Activated naive CD8-positive, alpha-beta T cell treated with anti-CD3 and anti-CD28 coated beads, Interleukin-2, amount 50 U/mL, for 16 hours (primary cell): ENCODE measurements at places on chromosomes 4 and X.

DNA sequence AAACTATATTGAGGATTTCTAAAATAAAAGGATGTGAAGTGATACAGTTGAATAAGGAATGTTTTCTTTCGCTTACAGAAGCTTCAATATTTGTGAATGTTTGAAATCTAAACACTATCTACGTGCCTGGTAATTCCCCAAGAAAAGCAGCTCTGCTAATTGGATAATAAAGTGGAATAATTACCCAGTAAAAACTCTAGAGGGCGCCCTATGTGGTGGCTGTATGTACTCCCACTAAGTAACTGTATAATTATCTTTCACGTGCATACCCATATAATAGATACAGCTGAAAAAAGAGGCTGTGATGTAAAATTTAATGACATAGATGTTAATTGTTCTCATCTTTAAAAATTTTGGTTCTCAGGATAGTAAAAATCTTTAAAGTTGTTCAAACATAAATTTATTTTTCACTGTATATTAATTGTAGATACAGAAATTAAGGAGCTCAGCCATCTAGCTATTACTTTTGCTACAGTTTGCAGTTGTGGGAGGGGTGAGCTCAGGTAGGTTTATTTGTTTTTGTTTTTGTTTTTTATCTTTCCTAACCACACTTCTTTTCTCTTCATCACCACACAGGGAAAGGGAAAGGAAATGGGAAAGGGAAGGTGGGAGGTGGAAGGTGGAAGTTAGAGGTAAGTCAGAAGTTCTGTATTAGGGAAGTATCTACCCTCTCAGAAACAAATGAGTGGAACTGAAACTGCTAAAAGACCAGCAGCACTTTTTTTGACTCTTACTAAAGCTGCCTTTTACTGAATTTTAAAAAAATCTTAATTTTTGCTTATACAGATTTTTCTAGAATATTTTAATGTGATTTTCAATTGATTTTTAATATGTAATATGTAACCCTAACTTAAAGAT is 151.7 kb upstream of the RPS6KA6 start:
- DNase-seq, result no peak

DNA sequence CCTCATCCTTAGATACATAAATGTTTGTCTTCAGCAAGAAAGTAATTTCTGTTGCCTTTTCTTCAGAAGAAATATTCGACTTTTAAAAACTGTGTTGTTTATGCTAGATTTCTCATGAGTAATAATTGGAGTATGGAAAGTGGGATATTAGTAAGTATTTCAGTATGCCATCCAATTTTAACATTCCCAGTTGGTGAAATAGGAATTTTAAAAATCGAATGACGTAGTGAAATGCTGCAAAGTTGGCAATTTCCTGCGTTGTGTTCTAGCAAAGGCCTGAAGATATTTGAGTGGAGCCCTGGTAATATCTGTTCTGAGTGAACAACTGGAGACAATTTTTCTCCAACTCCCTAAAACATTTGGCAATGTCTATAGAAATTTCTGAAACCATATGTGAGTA is 190.1 kb downstream of the ZNF330 start:
- DNase-seq, result no peak

DNA sequence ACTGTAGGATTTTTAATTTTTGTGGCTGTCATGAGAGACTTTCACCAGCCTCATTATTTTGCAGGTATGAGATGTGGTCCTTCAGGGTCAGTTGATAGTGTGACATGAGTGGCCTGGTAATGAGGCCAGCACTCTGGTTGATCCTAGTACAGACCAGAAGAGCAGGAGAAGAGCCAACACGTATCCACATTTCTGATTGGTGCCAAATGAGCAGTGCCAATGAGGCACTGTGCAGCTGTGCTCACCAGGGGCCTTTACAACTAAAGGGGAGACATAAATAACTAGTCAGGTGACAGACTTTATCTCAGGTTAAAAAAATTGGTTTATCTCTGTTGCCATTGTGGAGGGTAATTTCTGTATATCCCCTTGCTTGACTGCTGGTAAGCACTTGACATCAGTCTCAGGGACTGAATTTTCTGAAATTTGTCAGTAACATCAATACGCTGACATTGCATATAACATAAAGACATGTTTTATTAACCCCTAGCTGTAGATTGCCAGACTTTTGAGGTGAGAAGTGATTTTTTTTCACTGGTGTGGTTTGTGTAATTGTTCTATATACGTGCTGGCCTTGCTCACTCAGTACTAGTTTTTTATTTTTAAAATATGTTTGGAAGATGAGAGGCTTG is 101.2 kb downstream of the AFF1 start:
- no peak for DNase-seq

GRCh38 chr4:71689822-71690221 is 94.1 kb downstream of the GC start:
- no peak for DNase-seq

- no peak for DNase-seq
Observed at GRCh38 chrX:19839770-19840254, 47.6 kb downstream of the SH3KBP1 start.

DNA sequence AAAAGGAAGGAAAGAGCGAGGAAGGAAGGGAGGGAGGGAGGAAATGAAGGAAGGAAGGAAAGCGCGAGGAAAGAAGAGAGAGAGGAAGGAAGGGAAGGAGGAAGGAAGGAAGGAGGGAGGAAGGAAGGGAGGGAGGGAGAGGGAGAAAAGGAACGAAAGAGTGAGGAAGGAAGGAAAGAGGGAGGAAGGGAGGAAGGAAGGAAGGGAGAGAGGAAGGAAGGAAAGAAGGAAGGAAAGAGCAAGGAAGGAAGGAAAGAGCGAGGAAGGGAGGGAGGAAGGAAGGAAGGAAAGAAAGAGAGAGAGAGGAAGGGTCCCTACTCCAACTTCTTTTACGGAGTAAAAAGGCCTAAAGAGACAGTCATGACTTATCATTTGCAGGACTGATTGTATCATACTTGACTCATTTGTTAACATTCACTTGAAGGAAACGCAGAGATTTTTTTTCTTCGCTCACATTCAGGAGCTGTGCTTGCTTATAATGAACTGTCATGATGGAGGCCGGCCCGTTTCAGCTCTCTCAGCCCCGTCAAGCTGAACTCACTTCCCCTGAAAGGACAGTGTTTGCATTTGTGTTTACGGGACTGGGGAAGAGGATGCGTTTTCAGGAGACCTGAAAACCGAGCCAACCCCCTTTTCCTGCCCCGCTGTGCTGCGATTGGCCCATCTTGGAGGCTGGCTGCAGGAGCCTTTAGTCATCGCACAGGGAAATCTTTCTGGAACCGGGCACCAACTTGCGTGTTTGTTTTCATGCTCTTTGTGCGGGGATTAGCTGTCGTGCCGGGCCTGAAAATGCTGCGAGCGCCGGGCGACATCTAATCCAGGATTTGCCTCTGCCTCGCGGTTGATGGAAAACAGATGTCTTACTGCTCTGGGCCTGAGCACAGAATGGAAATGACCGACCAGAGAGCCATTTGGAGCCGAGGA is 17.8 kb downstream of the TRIM2 start:
- DNase-seq, result no peak

DNA sequence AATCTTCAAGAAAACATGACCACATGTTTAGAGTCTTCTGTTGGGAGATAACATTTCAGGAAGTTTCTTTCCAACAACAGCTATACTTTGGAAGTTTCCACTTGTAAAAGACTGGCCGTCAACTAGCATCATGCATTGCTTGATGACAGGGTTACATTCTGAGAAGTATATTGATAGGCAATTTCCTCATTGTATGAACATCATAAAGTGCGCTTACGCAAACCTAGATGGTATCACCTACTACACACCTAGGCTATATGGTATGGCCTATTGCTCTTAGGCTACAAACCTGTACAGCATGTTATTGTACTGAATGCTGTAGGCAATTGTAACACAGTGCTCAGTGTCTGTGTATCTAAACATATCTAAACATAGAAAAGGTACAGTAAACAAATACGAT is 25.4 kb upstream of the CD40LG start:
- DNase-seq, result no peak

GRCh38 chr4:83362492-83363329 is 28.1 kb upstream of the HPSE start:
- DNase-seq, result no peak

DNA sequence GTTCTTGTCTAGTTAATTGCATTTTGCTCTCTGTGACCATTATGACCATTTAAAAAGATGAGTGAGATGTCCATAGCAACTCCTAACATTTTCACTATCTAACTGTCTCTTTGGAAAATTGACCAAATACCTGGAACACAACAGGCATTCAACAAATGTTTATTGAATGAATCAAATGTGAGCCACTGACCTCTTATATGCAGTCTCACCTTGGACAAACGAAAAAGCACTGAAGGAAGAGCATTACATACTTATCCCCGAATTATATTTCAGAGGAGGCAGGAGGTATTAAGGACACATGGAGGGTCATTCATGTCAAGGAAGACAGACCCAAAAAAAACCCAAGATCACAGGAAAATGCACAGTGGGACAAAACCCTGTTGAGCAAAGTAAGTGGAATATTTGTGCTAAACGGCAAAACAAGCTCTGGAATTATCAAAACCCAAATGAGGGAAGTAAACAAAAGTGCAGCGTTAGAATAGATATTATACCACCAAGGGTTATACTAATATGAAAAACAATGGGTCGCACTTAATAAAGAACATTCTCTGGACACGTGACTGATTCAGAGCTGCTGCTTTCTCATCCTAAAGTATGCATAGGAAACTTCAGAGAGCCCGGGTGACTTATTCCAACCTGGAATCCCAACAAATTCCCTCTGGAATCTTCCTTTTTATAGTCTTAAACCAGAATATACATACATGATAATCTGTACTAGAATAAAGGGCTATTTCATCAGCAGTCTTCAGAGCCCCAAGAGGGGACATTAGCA is 131.9 kb downstream of the AMELX start:
- no peak for DNase-seq

DNA sequence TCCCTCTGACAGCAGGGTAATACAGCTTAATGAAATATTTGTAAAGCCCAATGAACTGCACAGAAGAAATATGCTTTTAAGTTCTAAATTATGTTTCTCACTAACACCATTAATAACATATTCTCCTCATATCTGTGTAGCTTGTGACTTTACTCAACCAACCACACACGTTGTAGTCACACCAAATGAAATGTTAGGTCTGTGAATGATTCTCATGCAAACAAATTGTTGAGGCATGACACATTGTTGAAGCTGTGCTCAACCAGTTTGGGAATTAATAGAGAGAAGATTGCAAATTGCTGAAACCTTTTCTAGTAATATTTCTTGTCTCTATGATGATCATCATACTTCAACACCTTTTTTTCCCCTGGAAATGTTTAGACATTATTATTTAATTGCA is 645.9 kb downstream of the PCDH7 start:
- DNase-seq, result no peak

GRCh38 chr4:147969573-147970385 is 237.9 kb downstream of the ARHGAP10 start:
- DNase-seq, result no peak

GRCh38 chrX:16807976-16808542 is 21.8 kb downstream of the TXLNG start:
- no peak for DNase-seq

DNA sequence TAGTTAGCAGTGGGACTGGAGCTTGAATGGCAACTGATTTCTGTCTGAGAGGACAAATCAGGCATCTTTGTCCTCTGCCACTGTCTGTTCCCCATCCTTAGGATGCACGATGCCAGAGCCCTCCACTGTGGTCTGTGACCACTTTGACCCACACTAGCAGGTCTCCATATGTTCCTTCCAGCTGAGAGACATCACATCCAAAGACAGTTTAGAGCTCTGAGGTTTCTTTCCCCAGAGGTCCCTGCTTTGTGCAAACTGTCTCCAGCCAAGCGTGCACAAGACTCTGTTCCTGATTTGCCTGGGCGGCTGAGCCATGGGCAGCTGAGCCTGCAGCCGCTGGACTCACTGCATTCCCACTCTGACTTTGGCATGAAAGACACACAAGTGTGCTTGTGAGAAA is 98.0 kb downstream of the PTTG2 start:
- no peak for DNase-seq

DNA sequence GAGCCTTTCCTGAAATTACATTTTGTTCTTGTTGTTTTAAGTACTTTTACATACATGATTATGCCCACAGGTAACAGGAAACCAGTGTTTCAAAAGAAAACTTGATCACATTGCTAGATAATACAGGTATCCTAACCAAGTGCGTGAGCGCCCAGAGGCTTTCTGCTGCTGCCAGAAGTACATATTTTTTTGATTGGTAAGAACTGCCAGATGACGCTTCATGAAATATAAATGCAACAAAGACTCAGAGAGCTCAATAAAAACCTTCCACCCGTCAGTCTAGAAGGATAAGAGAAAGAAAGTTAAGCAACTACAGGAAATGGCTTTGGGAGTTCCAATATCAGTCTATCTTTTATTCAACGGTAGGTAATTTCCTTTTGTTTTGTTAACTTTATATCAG is at the start of gene EPGN:
Gene EPGN (plus strand): TSS at position 256 of the 400 bp plus-strand sequence. CDS start 64 bp downstream, at position 320.
- DNase-seq, result no peak
